ENCODE measurements at places on chromosomes 12 and 14. TPM values are rescaled to one million over a fixed set of nuclear protein-coding genes. Genes with fewer than 3 reads are reported as not detected.

- H3K36me3 ChIP-seq: peaks cover 18% of the 10 kb centered on the region
- H3K27me3 ChIP-seq: no peaks in the 10 kb centered on the region
- no peak overlapping the region for H3K27ac ChIP-seq
- DNase-seq: no peak
Measured at GRCh38 chr12:121223292-121224285, 13.7 kb downstream of the P2RX4 start.

- DNase-seq: no peak
- no peaks in the 10 kb centered on the region for H3K27me3 ChIP-seq
- H3K36me3 ChIP-seq: peaks cover 20% of the 10 kb centered on the region
- no peak overlapping the region for H3K4me3 ChIP-seq
Measured at GRCh38 chr14:49677643-49678042, 10.4 kb downstream of the POLE2 start.

GRCh38 chr12:62757048-62757447 is 177.9 kb downstream of the PPM1H start:
- peaks cover 2% of the 10 kb centered on the region for H3K36me3 ChIP-seq
- no peak for DNase-seq
- no peak overlapping the region for H3K27ac ChIP-seq
- no peaks in the 10 kb centered on the region for H3K27me3 ChIP-seq

GRCh38 chr14:54200726-54201125 is 196.1 kb upstream of the CDKN3 start:
- H3K36me3 ChIP-seq: peaks cover 3% of the 10 kb centered on the region
- H3K27ac ChIP-seq: no peak overlapping the region

GRCh38 chr12:88037770-88038169 is 8.6 kb upstream of the C12orf50 start:
- H3K4me1 ChIP-seq: peaks cover 40% of the 10 kb centered on the region
- H3K4me3 ChIP-seq: no peak overlapping the region
- H3K36me3 ChIP-seq: peaks cover 7% of the 10 kb centered on the region
- no peak for DNase-seq

SMIM41 gene
- total RNA-seq: not detected

GRCh38 chr12:113673458-113674238 is 202.0 kb upstream of the LHX5 start:
- DNase-seq: no peak
- no peaks in the 10 kb centered on the region for H3K36me3 ChIP-seq
- no peak overlapping the region for H3K27ac ChIP-seq

- peaks cover 8% of the 10 kb centered on the region for H3K4me1 ChIP-seq
- H3K4me3 ChIP-seq: no peak overlapping the region
- no peak for DNase-seq
- no peaks in the 10 kb centered on the region for H3K27me3 ChIP-seq
- H3K27ac ChIP-seq: no peak overlapping the region
Measured at GRCh38 chr14:51554953-51555352, 96.8 kb upstream of the FRMD6 start.

RNASE3 gene
- total RNA-seq: not detected
